NCI-H2107 (cell line): ENCODE measurements at places on chromosomes 12 and 14.

- DNase-seq: no peak
These were observed 35.1 kb upstream of the ACTN1 start for GRCh38 chr14:69013943-69014782.

DNA sequence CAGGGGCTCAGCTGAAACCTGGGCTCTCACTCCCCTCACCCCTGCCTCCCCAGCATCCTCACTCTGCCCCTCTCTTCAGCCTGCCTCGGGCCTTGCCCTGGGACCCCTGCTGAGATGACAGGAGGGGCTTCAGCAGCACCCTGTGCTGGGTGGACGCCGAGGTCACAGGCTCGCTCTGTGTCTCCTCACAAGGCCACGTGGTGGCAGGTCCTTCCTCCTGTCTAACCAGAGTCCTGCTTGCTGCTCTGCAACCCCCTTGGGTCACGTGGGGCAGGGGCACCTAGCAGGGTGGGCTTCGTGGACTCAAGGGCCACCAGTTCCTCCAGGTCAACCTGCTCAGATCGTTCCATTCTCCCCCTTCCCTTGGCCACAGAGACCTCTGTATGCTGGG, 90.4 kb downstream of the TMEM121 start:
- no peak for DNase-seq

DNA sequence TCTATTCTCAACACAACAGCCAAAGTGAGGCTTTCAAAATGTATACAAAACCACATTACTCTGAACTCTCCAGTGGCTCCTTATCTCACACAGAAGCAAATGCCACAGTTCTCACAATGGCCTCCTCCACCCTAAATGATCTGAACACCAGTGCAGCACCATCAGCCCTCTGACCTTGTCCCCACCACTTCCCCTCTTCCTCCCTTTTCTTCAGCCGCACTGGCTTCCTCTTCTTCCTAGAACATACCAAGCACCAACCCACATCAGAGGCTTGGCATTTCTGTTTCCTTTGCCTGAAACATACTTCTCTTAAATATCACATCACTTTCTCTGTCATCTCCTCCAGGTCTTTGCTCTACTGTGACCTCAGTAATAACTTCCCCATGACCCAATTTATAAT, 66.3 kb downstream of the GPR135 start:
- no peak for DNase-seq

GRCh38 chr14:42563313-42563712, 956.6 kb downstream of the LRFN5 start:
- no peak for DNase-seq

GRCh38 chr14:91419044-91419397, 1.4 kb upstream of the CCDC88C start:
- no peak for DNase-seq

DNA sequence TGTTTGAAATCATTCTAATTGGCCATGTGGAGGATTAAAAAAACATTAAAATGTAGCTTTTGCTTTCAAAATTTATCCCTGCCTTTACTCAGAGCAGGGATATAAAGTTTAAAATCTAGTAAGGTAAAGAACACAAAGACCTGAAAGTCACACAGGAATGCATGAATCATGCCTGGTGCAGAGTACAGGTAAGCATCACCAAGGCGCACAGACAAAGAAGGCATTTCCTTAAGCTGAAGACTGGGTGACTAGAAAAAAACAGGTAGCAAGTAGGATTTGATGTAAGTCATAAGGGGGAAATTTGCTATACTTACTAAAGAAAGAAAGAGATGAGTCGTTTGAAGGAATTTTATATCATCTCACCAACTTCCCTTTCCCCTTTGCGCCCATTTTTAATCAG, 405.6 kb downstream of the GXYLT1 start:
- DNase-seq: no peak

DNA sequence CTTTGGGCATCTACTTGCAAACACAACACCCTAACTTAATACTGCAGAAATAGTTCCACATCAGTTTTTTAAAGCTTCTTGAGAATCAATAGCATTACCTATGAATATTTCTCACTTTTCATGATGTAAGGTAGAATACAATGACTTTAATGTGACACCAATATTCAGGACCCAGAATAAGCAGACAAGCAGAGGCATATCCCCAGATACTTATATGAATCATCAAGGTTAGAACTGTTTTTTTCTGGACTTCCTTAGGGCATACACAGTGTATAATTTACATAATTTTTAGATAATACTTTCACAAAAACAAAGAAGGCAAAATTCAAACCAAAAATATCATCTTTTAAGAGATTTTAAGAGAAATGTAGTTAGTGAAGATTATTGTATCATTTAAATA, 885.8 kb downstream of the FSCB start:
- no peak for DNase-seq

GRCh38 chr12:104852896-104853295, 105.2 kb downstream of the SLC41A2 start:
- no peak for DNase-seq

- no peak for DNase-seq
These were observed 40.7 kb upstream of the HDAC7 start for GRCh38 chr12:47860279-47860841.

GRCh38 chr14:34328178-34328577, 133.9 kb downstream of the SPTSSA start:
- no peak for DNase-seq

GRCh38 chr12:9751204-9752144, 9.2 kb downstream of the CD69 start:
- no peak for DNase-seq

DNA sequence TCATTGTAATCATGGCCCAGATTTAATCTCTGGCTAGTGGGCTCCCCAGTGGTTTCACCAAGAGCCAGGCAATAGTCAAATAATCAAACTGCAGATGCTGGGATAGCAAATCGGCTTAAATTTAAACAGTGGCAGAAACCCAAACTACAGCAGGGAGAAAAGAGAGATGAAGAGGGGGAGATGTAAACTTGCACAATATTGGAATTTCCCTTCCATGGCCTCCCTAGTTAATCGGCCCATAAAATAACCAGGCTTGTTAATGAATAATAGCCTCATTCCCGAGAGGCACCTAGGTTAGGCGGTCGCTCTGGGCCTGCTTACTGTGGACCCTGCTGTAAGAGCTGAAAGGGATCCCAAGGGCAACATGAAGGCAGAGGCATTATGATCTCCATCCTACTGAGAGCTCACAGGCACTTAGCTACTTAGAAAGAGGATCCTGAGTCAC, 116.2 kb downstream of the NUAK1 start:
- no peak for DNase-seq

DNA sequence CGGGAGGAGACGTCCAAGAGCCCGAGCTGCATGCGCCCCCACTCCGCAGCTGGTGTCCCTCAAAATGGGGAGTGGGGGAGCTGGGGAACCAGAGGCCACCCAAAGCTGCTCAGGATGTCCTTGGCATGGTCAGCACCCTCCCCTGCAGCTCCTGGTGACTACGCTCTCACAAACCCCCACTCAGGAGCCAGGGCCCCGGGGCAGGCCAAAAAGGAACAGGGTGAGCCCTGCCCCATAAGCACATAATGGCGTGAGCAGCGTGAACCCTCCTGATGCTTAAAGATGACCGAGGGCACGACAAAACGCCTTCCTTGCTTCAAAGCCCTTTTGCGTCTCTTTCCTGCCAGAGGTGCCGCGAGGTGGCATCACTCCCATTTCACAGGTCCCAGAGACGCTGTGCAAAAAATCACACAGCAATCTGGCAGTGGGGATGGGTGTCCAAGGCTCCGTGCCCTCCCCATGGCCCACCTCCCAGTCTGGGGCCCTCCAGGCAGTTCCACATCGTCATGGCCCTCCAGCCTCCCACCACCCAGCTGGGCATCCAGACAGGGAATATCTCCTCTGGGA, 13.5 kb downstream of the NCOR2 start:
- no peak for DNase-seq

GRCh38 chr14:33848706-33849454, 102.0 kb downstream of the EGLN3 start:
- peak; percentile 93 for DNase-seq

GRCh38 chr12:117836999-117837736, 131.6 kb downstream of the KSR2 start:
- DNase-seq: peak; percentile 29
